IMR-90 (cell line): ENCODE measurements at places on chromosomes 3 and 15.

DNA sequence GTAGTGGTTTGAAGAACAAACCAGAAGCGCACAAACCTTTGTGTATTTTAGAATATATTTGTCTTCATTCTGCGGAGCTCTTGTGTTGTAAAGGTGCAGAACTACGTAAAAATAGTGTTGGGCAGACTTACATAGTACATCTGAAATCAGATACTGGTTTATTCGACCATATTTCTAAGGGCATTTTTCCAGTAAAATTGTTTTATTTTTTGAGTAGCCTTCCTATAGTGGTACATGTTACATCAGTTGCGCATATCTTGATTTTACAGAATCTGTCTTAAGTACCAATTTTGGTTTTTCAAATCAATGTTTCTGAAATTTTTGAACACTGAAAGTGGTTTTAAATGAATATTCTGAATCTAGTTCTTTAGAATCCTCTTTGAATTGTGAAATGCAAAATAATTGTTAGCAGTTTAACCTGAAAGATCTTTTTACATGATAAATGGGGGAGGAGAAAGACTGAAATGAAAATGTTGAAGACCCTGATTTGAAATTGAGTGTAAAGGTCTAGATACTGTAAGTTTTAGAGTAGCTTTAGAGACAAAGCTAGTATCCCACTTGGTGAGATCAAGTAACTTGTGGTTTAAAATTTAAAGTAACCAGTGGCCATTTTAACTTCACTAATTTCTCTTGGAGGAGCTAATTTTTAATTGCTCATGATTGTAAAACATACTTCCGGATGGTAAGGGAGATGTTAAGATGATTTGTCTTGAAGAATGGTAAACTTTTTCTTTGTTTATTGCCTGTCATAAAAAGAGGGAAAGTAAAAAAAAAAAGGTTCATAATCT, 15.5 kb upstream of the CHD2 start:
- peak; percentile 28 for DNase-seq

DNA sequence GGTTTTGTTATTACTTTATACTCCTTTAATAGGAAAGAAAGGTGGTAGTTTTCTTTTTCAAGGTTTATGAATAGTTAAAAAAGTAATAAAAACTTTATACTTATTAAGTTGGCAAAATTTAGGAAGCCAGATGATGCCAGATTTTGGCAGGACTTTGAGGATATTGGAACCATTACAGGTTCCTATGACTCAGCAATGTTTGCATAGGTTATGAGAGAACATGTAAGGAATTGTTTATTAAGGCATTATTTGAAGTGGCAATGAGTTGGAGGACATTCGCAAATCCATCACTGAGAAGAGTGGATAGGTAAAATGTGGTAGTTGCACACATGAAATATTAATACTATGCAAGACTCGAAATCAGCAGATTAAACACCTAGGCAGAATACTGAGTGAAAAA, 29.9 kb downstream of the CDAN1 start:
- DNase-seq, result peak; percentile 57

DNA sequence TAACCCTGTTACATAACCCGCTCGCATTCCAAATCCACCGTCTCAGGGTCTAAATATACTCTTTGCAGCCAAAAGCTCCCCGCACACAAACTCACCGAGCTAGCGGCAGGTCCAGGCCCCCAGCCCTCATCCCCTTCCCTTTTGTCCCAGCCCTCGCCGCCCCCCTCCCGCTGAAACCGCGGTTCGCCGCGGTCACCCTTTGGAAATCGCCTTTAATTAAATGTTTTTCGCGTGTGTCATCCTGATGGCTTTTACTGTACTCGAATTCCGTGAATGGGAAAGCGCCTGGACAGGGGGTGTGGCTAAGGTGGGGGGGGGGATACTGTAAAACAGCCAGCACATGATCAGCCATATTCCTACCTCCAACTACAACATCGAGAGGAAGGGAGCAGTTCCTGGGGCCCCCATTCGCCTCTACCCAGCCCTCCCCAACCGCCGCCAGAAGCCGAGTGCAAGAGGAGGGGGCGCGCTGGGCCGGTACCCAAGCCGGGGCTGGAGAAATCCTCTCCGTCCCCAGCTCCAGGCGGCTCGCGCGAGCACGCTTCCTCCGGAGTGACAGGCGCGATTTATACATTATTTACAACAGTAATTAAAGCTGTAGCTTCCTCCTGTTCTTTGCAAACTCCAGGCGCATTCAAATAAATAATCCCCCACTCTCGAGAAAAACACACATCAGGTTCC, 1.7 kb downstream of the RORA start:
- DNase-seq, result peak; percentile 50

GRCh38 chr3:62888180-62888579, 13.0 kb upstream of the CADPS start:
- DNase-seq, result no peak

GRCh38 chr3:38658841-38659240, 9.4 kb upstream of the SCN5A start:
- DNase-seq, result no peak

GRCh38 chr3:81958972-81959640, 197.7 kb upstream of the GBE1 start:
- no peak for DNase-seq

DNA sequence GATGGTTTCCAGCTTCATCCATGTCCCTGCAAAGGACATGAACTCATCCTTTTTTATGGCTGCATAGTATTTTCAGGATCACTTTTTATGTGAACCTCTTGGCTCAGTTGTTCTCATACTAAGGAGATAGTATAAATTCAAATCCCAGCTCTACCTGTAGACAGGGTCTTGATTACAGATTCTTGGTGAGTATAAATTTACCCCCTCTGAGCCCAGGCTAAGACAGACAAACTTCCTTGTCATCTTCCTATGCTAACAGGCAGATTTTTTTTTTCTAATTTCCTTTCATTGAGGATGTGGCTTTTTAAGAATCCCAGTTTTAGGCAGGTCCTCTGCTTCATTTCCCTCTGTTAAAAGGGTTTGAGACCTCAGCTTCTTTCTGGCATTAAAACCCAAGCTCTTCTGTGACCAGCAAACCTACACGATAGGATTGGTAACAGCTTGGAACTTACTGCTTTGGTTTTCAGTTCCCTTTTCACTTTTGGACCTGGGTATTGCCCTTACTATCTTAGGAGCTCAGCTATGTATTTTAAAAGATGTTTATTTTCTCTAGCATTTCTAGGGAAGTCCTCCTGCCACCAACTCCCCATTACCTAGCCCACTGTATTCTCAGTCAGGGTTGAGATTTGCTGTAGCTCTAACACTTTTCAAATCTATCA, 72.5 kb downstream of the VPS8 start:
- DNase-seq, result no peak
